ENCODE measurements at places on chromosomes 7 and 10. TPM values are rescaled to one million over a fixed set of nuclear protein-coding genes. Genes with fewer than 3 reads are reported as not detected.

DNA sequence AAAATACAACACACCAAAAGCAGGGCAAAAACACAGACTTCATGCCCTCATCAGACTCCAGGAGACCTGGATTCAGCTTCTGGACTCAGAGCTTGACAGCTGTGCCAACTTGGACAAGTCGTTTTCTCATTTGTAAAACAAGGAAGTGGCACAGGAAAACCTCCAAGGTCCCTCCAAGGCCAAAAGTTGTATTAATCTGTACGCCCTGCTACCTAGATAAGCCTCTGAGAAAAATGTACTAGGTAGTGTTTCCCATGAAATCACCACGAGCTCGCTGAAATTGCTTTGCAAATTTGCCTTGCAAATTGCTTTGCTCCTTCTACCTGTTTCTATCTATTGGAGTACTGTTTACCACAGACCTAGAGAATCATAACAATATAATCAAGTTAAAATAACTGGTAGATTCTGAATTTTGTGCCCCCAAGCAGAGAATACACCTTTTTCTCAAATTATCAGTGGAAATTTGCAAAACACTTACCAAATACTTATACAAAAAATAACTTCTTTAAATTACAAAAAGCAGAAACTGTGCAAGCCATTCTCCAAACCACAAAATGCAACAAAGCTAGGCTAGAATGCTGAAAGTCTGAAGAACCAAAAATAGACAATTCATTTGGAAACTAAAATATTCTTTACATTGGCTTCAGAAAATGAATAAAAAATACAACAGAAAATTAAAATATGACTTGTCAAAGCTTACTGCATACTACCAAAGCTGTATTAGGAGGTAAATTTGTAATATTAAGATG is 158.1 kb upstream of the CHST15 start:
- DNase-seq = peak; percentile 7

DNA sequence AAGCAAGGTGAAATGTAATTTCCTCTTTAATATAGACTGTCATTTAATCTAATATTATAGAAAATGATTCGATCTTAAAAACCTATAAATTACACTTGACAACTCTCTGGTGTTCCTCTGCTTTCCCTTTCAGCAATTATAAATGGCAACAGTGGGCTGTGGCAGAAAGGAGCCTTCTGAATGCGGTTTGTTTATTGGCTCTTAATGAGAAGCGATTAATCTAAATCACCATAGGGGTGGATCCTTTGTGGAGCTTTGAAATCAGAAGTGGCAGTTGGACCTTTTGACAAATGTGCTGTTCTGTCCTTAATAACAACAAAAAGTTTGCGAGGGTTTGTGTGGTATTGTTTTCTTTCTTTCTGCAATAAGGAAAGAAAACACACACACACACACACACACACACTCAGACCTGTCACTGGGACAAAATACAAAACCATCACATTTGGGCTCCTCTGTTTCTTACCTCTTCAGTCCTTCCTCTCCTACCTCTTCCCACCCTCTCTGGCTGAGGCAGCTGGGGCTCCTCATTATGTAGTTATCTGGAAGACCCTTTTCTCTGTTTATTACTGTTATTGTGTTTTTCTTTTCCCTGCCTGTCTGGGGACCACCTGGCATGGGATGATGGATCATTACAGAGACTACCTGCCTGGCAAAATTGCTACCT is 316.2 kb downstream of the SORCS3 start:
- no peak for DNase-seq

DNA sequence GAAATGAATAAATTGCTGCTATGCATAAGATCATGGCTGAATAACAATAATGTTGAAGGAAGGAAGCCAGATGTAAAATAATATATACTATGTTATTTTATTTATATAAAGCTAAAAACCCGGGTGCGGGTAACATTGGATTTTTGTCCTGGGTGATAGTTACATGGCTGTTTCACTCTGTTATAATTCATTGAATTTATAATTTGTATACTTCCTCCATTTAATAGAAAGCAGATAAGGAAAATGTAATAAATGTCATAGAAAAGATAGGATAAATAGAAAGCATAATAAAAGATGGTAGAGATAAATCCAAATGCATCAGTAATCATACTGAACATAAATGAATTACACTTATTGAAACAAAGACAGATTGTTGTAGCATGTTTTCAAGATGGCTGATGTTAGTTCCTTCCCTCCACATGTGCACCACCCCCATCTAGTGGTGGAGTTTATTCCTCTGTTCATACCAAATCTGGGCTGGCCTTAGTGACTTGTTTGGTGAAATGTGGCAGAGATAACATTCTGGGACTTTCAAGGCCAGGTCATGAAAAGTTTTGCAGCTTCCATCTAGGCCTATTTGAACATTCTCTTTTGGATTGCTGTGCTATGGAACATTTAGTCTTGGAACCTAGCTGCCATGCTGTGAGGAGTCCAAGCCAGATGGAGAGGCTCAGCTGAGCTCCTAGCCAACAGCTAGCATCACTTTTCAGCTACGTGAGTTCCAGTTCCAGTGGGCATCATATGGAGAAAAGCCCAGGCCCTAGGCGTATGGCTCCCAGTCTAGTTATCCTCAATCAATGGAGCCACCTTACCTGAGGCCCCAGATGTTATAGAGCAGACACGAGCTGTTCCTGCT is 46.9 kb downstream of the AHCYL2 start:
- peak; percentile 62 for DNase-seq

- no peak for DNase-seq
Measured at GRCh38 chr7:118590107-118590506, 365.6 kb downstream of the ANKRD7 start.

DNA sequence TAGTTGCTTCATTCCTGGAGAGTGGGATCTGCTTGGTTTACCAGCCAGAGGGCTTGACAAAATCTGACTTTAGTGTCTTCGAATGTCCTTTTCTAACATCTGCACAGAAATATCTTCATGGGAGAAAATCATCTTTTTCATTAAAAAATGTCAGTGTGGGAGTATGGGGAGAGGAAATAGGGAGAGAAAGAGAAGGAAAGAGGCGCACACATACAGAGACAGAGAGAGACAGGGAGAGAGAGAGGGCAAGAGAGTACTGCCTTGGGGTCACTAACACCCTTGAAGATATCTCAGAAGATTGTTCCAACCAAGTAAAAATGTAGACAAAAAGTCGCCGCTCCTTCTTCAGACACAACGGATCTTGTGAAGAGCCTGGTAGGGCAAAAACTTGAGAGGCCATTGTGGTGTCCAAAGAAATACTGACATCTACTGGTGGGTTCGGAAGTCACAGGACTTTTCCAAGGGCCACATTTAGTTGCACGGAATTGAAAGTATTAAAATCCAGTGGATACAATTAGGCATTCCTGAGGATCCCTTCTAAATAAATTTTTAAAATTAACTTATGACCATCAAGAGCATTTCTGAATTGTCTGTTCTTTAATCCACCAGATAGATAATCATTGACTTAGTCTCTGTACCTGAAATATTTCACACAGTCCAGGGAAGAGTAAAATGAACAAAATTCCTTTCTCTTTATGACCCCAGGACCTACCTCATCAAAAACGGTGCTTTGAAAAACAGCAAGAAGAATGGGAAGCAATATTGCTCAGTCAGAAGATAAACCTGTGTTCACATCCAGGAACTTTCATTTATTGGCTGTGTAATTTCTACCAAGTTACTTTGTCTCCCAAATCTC is 29.7 kb downstream of the VIM start:
- DNase-seq = peak; percentile 76

- DNase-seq = peak; percentile 43
Measured at GRCh38 chr10:125024497-125025234, 82.7 kb downstream of the ZRANB1 start.

DNA sequence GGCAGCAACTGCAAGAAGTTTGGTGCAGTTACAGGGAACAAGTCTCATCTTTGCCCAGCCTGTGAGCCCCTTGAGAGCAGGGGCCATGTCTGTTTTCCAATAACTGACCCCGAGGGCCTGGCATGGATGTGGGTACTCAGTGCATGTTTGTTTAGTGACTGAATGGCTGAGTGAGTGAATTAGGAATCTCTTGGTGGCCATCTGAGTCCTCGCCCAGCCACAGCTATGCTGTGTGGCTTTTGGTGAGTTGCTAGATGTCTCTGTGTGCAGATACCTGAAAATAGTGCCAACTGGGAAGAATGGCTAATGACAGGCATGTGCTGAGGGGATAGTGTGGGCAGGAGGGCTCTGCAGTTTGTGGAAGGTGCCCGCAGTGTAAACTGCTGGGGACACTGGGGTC is 54.4 kb upstream of the PCBD1 start:
- DNase-seq = no peak

DNA sequence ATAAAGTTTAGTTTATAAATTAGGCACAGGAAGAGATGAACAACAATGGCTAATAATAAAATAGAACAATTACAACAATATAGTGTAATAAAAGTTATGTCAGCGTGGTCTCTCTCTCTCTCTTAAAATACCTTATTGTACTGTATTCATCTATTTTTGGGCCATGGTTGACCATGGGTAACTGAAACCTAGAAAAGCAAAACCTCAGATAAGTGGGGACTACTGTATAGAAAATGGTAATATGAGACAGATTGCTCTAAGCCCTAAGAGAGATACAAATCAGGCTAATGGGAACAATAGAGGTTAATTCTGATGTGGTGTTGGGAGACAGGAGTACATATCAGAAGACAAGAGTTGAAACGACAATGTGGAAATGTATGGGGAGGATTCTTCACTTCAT is 86.2 kb downstream of the ZNF365 start:
- DNase-seq = no peak

DNA sequence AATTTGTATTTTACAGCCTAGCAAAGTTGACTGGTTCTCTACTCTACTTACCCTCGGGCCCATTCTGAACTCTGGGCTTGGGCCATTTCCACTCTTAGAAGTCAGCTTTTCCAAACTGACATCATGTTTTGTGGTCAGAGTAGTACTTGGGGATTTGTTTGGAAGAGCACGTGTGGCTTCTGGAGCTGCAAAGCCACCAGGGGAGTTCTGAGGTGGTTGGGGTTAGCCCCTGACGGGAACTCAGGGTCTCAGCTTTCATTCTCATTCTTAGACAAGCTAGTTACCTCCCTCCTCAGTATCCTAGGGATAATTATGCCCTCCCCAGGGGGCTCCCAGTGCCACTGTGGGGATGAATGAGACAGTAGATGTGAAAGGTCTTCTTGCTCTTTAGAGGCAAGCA is 647.7 kb upstream of the GALNT17 start:
- DNase-seq = no peak

XRCC2 gene
- 5.9 TPM for polyA plus RNA-seq

TMEM176A gene
- polyA plus RNA-seq = 143 TPM

SPDYE16 gene
- polyA plus RNA-seq = not detected

HHEX gene
- polyA plus RNA-seq = 5.5 TPM

APBB1IP gene
- 3.0 TPM for polyA plus RNA-seq

GRM8 gene
- polyA plus RNA-seq = 0.07 TPM

AKAP9 gene
- 118 TPM for polyA plus RNA-seq

CFTR gene
- polyA plus RNA-seq = 51.0 TPM

CRYGN gene
- polyA plus RNA-seq = not detected
